ENCODE measurements at places on chromosomes 11 and 22. TPM values are rescaled to one million over a fixed set of nuclear protein-coding genes. Genes with fewer than 3 reads are reported as not detected.
A peak's percentile ranks its signal among the peaks of the same experiment; 100 is the strongest.

Gene HMBS
- 4.0 TPM for total RNA-seq

GRCh38 chr11:57322256-57323166, 2.2 kb downstream of the TNKS1BP1 start:
- peak overlapping the region; percentile 9 for H3K4me3 ChIP-seq
- peak overlapping the region; percentile 97 for H3K27ac ChIP-seq
- H3K36me3 ChIP-seq: peaks cover 56% of the 10 kb centered on the region
- H3K27me3 ChIP-seq: no peaks in the 10 kb centered on the region
- peak; percentile 91 for DNase-seq

Gene LGALS12
- total RNA-seq: 0.66 TPM

Gene C11orf65
- total RNA-seq: 1.5 TPM

DNA sequence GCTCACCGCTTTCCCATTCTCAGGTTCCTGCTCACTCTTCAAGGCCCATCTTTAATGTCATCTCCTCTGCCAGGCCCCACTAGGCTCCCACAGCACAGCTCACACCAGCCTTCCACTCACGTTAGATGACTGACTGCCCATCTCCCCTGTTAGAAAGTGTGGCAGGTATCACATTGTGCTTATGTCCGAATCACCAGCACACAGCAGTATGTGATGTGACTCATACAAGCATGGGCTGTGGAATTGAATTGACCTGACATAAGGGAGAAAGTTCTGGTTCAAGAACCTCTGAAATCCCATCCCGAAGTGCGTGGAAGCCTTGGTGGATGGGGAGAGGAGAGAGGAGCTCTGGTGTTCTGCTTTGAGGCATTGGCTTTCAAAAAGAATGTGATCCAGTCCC, 6.5 kb downstream of the VSTM5 start:
- no peak overlapping the region for H3K27ac ChIP-seq
- DNase-seq: no peak
- no peaks in the 10 kb centered on the region for H3K4me1 ChIP-seq
- no peaks in the 10 kb centered on the region for H3K27me3 ChIP-seq
- no peaks in the 10 kb centered on the region for H3K36me3 ChIP-seq
- H3K4me3 ChIP-seq: no peak overlapping the region

- H3K27me3 ChIP-seq: peaks cover 2% of the 10 kb centered on the region
- no peak for DNase-seq
- no peak overlapping the region for H3K27ac ChIP-seq
- no peak overlapping the region for H3K4me3 ChIP-seq
Observed at GRCh38 chr11:8243458-8243857, 20.2 kb downstream of the LMO1 start.

DNA sequence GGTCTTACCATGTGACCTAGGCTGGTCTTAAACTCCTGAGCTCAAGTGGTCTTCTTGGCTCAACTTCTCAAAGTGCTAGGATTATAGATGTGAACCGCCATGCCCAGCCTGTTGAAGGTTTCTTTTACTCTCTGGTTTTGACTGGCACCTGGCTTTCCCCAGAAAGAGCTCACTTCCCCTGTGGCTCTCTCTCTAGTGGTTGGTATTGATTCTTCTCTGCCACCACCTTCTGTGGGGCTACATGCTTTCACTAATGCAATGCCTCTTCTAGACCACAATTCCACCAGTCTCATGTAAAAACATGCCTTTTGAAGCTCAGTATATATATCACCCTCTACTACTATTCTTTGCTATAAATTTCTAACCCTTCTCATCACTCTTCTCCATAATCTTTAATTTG, 67.2 kb downstream of the CCDC83 start:
- H3K4me3 ChIP-seq: no peak overlapping the region
- H3K27ac ChIP-seq: no peak overlapping the region
- H3K4me1 ChIP-seq: no peaks in the 10 kb centered on the region
- H3K36me3 ChIP-seq: no peaks in the 10 kb centered on the region
- no peaks in the 10 kb centered on the region for H3K27me3 ChIP-seq

DNA sequence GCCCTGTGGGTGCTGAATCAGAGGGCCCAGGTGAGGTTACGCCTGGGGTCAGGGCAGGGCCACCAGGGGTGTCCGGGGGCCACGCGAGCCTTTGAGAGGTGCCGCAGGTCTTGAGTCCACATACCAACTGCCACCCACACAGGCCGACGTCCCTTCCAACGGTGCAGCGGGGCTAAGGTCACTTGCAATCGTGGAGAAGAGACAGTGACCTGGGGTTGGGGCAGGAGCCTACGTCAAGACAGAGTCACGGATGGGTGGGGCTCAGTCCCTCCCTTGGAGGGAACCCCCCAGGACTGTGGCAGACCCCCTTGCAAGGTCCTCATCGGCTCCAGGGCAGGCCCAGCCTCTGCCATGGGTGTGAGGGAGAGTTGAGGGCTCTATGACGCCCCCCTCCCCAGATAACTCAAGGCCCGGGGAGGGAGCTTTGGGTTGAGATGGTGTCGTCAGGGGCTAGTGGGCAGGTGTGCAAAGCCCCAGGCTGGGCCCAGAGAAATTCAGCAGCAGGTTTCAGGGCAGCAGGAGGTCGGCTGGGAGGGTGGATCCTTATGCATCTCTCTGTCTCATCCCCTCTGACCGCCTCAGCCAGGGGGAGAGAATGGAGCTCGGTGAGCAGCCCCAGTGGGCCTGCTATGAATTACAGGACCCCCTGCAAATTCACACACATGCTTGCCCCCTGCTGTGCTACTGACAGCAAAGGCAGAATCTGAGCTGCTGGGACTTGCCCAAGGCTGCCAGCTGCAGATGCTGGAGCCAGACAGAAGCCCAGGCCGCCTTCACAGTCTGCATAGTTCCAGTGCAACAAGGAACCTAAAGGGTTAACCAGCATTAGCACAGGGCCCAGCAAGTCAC, 60.0 kb downstream of the MYEOV start:
- no peak for DNase-seq
- H3K4me1 ChIP-seq: no peaks in the 10 kb centered on the region
- H3K36me3 ChIP-seq: no peaks in the 10 kb centered on the region
- no peak overlapping the region for H3K4me3 ChIP-seq
- no peaks in the 10 kb centered on the region for H3K27me3 ChIP-seq
- no peak overlapping the region for H3K27ac ChIP-seq

- H3K27me3 ChIP-seq: no peaks in the 10 kb centered on the region
- no peak within 1 kb of the TSS for H3K27ac ChIP-seq
- peaks cover 4% of the 10 kb centered on the region for H3K4me1 ChIP-seq
- no peaks in the 10 kb centered on the region for H3K36me3 ChIP-seq
Observed at GRCh38 chr22:37282385-37282677, at the start of gene CYTH4. CYTH4 (plus strand) TSS chr22:37282508; CDS start chr22:37282570, 62 bp downstream.

GRCh38 chr22:38859581-38860282, 12.3 kb downstream of the CBX6 start:
- no peak for DNase-seq
- no peak overlapping the region for H3K4me3 ChIP-seq
- no peak overlapping the region for H3K27ac ChIP-seq
- peaks cover 51% of the 10 kb centered on the region for H3K4me1 ChIP-seq
- H3K36me3 ChIP-seq: peaks cover 18% of the 10 kb centered on the region

Gene PKP3
- total RNA-seq: 0.69 TPM

DNA sequence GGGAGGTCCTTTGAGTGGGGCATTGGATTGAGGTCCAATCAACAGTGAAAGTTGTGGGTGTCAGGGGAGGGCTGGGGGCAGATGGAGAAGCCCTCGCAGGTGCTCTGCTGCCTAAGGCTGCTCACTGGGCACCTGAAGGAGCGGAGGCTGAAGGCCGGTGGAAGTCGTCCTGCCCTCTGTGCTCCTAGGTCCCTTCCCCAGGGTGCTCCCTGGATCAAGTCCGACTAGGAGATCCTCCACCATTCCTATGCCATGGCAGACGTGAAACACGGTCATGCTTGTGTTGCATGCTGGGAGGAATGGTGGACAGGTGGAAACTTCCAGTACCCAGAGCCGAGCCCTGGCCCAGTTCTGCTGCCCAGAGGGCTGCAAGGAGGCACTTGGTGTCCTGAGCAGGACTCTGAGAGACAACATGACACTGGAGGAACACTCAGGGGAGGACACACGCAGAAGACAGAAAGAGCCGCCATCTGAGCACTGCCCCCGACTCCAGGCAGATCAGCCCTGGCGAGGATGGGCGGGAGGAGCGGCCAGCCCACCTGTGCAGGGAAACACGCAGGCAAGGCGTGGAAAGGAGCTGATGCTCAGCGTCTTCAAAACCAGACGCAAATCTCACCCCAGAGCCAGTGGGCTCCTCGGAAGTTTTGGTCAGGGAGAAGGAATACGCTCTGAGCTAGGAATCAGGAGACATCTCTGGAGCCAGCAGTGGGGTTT, 786.8 kb downstream of the BRD1 start:
- H3K36me3 ChIP-seq: peaks cover 2% of the 10 kb centered on the region
- H3K4me3 ChIP-seq: no peak overlapping the region
- DNase-seq: no peak
- no peak overlapping the region for H3K27ac ChIP-seq

DNA sequence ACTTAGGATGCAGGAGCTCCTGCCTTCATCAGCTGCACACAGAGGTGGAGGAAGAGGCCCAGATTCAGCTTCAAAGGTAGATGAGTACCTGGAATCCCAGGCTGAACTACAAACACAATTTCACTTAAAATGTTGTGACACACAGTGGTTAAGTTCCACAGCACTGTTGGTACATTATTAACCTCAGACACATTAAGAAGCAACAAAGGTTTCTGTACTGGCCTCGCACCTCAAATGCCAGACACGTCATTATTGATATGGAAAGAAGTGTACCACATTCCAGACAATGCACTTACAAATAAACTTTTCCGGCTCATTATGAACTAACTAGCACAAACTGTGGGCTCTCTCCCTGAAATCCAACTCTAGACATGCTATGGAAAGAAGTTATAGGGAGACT, 34.6 kb downstream of the PRDM10 start:
- peaks cover 4% of the 10 kb centered on the region for H3K4me1 ChIP-seq
- no peak for DNase-seq
- no peaks in the 10 kb centered on the region for H3K27me3 ChIP-seq
- H3K36me3 ChIP-seq: no peaks in the 10 kb centered on the region
- H3K4me3 ChIP-seq: no peak overlapping the region

- no peak for DNase-seq
- no peaks in the 10 kb centered on the region for H3K36me3 ChIP-seq
- H3K27ac ChIP-seq: peak overlapping the region; percentile 29
- H3K27me3 ChIP-seq: no peaks in the 10 kb centered on the region
Observed at GRCh38 chr11:9717719-9718118, 53.8 kb downstream of the SWAP70 start.

DNA sequence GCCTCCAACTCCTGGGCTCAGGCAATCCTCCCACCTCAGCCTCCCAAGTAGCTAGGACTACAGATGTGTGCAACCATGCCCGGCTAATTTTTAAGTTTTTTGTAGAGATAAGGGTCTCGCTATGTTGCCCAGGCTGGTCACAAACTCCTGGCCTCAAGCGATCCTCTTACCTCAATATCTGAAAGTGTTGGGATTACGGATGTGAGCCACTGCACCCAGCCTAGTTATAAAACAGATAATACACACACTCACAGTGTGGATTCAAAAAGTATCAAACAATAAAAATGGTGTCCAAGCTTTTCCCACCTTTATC, 377 bp upstream of the CCDC188 start:
- H3K4me1 ChIP-seq: peaks cover 23% of the 10 kb centered on the region
- H3K4me3 ChIP-seq: no peak overlapping the region
- no peak overlapping the region for H3K27ac ChIP-seq
- H3K27me3 ChIP-seq: no peaks in the 10 kb centered on the region

GRCh38 chr11:428295-428694, 13.5 kb upstream of the SIGIRR start:
- H3K36me3 ChIP-seq: no peaks in the 10 kb centered on the region
- H3K27ac ChIP-seq: no peak overlapping the region
- H3K4me3 ChIP-seq: no peak overlapping the region
- peaks cover 17% of the 10 kb centered on the region for H3K27me3 ChIP-seq
- no peaks in the 10 kb centered on the region for H3K4me1 ChIP-seq

Gene CXCR5
- not detected for total RNA-seq

DNA sequence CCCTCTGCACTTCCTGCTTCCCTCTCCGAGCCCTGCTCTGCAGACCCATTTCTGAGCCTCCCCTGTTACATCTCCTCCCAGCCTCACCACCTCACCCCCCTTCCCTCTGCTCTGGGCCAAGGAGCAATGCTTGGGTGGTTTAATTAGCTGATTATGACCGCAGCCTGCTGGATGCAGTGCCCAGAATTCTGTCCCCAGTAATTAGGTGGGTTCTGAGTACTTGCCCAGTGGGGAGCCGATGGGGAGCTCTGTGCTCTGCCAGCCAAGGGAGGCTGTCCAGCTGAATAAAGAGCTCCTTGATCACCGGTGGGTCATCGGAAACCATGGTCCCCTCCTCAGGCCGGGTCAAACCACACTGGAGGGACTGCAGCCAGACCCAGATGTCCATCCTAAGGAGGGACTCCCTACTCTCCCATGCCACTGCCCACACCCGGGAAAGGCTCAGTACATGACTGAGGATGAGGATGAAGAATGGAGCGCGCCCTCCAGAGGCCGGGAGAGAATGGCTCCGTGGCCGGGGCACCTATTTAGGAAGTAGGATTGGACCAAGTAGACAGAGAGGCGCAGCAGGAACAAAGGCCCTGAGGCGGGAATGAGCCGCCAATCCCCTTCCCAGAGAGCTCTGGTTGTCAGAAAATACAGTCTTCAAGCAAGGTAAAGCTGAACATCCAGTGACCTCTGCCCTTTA, 9.1 kb downstream of the ARRB1 start:
- H3K36me3 ChIP-seq: peaks cover 8% of the 10 kb centered on the region
- no peak overlapping the region for H3K27ac ChIP-seq
- H3K4me1 ChIP-seq: peaks cover 84% of the 10 kb centered on the region
- H3K4me3 ChIP-seq: no peak overlapping the region
- no peaks in the 10 kb centered on the region for H3K27me3 ChIP-seq
- no peak for DNase-seq

- no peak for DNase-seq
- no peaks in the 10 kb centered on the region for H3K27me3 ChIP-seq
- H3K4me1 ChIP-seq: peaks cover 70% of the 10 kb centered on the region
- H3K36me3 ChIP-seq: no peaks in the 10 kb centered on the region
- no peak overlapping the region for H3K4me3 ChIP-seq
Observed at GRCh38 chr22:41949297-41949965, 2.5 kb upstream of the CENPM start.

- DNase-seq: peak; percentile 20
- no peaks in the 10 kb centered on the region for H3K27me3 ChIP-seq
- no peak overlapping the region for H3K4me3 ChIP-seq
- no peak overlapping the region for H3K27ac ChIP-seq
- peaks cover 5% of the 10 kb centered on the region for H3K36me3 ChIP-seq
Observed at GRCh38 chr11:121105481-121106195, 4.6 kb downstream of the TECTA start.

Gene IL10RA
- 6.3 TPM for total RNA-seq

GRCh38 chr22:37491106-37491505, 4.9 kb upstream of the MFNG start:
- no peak for DNase-seq
- no peak overlapping the region for H3K4me3 ChIP-seq
- no peak overlapping the region for H3K27ac ChIP-seq
- no peaks in the 10 kb centered on the region for H3K27me3 ChIP-seq
- H3K4me1 ChIP-seq: peaks cover 21% of the 10 kb centered on the region

- H3K4me1 ChIP-seq: peaks cover 6% of the 10 kb centered on the region
- no peaks in the 10 kb centered on the region for H3K27me3 ChIP-seq
- H3K27ac ChIP-seq: no peak overlapping the region
- no peak for DNase-seq
- no peak overlapping the region for H3K4me3 ChIP-seq
Observed at GRCh38 chr11:126407101-126407521, 51.6 kb downstream of the ST3GAL4 start.

Gene DCHS1
- total RNA-seq: 29.1 TPM

GRCh38 chr11:44470854-44471253, 94.6 kb upstream of the CD82 start:
- no peak overlapping the region for H3K4me3 ChIP-seq
- DNase-seq: no peak
- H3K27ac ChIP-seq: no peak overlapping the region
- H3K27me3 ChIP-seq: no peaks in the 10 kb centered on the region
- no peaks in the 10 kb centered on the region for H3K4me1 ChIP-seq

Gene IFITM10
- 5.9 TPM for total RNA-seq

- H3K27ac ChIP-seq: no peak overlapping the region
- H3K4me3 ChIP-seq: no peak overlapping the region
- no peaks in the 10 kb centered on the region for H3K27me3 ChIP-seq
- H3K36me3 ChIP-seq: no peaks in the 10 kb centered on the region
- DNase-seq: no peak
Observed at GRCh38 chr11:119888119-119888518, 159.1 kb upstream of the NECTIN1 start.

Measured in spinal cord (tissue), 10 donors.